Pons (tissue), 1 donor: ENCODE measurements at places on chromosomes 4 and X.

GRCh38 chr4:102620697-102621497, 119.7 kb downstream of the NFKB1 start:
- DNase-seq, result peak; percentile 87

DNA sequence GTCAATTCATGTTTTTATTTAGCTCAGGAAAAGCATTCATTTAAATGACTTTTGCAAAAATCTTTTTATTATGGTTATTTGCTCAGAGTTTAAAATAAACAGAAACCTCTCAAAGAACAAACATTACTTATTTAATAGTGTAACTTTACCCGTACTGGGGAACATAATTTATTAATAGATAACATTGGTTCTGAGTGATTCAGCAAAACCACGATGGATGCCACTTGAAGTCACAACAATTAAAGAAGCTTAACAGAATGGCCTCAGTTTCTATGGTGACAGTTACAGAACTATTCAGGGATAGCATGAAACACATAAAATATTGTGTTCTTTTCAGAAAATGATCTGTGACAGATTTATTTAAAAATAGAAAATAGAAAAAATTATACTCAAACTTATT, 368.7 kb downstream of the CCSER1 start:
- DNase-seq, result no peak

- no peak for DNase-seq
These were observed 17.0 kb upstream of the WWC2 start for GRCh38 chr4:183082053-183082452.

GRCh38 chrX:129649268-129650182, 5.2 kb downstream of the APLN start:
- DNase-seq, result no peak

- no peak for DNase-seq
These were observed 44.1 kb upstream of the TLR3 start for GRCh38 chr4:186024637-186025407.

DNA sequence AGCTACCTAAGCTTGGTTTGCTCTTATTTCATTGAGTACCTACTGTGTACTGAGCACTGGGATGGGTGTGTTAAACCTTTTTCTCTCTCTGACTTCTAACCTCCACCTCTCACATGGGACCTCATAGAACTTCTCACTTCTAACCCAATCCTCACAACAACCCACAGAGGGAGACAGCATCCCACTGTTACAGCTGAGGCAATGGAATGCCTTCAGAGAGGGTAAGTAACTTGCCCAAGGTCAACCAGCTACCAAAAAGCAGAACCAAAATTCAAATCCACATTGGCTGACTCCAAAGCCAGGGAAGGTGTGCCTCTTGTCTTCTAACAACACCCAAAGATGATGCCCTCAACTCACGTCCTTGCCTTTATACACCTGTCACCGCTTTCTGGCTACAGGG, 5.4 kb downstream of the SEL1L3 start:
- no peak for DNase-seq

GRCh38 chr4:36269101-36269500, 12.3 kb upstream of the DTHD1 start:
- peak; percentile 71 for DNase-seq

DNA sequence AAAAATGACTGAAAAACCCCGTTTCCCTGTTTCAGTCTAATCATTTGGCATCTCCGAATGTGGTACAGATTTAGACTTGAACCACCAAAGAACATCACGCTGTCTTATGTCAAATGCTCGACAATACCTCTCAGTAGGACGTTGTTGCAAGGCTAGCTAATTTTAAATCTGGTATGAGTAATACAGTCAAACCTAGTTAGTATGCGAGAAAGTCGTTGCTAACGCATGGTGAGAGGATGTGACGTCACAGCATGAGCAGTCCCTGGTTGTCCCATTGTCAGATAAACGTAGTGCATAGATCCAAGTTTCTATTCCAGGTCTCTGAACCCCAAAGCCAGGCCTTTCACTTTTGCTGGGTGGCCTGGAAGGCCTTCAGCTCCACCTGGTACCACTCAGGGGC, 44.7 kb downstream of the SETD7 start:
- DNase-seq, result no peak

GRCh38 chr4:187276736-187277408, 553.2 kb upstream of the FAT1 start:
- no peak for DNase-seq

DNA sequence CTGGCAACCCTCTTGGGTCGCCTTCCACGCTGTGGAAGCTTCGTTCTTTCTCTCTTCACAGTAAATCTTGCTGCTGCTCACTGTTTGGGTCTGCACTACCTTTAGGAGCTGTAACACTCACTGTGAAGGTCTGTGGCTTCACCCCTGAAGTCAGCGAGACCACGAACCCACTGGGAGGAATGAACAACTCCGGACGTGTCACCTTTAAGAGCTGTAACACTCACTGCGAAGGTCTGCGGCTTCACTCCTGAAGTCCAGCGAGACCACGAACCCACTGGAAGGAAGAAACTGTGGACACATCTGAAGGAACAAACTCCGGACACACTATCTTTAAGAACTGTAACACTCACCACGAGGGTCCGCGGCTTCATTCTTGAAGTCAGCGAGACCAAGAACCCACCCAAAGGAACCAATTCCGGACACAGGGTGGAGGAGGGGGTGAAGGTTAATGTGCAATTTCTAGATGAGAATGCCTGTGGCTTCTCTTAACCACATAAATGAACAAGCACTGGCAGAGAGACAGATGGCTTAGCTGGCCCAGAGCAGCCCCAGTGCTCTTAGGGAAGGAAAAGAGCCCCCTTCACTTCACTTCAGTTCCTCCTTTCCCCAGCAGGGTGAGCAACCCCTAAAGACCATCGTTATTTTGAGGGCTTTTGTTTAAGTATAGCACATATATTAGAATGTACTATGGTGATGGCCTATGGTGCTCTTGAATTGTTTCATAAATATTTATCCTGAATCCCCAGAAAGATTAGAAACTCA, 73.0 kb downstream of the LUZP4 start:
- DNase-seq, result no peak

DNA sequence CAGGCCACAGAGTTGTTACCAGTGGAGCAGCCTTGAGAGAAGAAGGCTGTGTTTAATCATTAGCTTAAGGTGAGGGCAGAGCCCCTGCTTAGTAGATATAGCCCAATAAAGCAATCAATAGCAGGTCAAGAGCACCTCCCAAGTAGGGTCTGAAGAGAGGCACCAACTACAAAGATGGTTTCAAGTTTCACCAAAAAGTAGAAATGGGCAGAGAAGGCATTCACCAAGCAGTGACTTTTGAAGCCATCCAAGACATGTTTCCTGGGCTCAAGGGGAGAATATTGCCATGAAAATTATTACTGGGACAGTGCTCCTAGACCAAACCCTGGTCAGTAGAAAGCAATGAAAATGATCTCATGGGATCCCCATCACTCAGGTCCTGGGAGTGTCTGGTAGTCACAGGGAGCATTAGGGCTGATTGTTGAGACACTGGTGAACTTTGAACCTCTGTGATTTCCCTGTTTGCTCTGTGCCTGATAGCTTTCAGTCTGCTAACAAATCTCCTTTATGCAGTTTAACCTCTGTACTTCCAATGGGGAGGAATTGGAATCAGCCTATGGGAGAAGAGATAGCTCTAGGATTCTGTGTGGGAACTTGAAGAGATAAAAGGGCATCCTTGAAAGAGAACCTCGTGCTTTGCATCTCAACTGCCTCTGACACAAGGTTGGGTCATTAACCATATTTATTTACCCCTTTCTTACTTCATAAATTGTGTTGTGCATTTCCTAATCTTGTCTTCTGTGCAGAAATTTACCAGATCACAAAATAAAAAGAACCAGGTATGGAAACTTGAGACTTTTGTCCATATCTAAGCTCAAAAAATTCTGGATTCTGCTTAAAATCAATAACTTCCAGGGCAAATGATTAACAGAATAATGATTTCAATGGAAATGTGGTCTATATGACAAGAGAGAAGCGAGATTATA, 9.3 kb upstream of the OTC start:
- DNase-seq, result no peak

DNA sequence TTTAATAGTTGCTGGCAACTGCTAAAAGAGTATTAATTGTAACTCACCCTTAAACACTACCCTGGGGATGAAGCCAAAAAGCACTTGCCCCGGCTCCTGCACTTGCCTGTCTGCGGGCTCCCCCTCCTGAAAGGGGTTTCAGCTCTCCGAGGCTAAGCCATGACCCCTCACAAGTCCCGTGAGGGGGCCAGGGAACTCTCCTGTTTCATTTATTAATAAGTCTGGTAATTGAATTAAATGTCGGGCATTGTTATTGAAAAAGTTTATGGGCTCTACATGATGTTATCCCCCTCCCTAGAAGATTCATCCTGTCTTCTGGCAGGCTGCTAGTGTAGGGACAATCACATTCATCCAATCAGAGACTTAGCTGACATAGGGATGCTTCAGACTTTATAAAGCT, 23.3 kb downstream of the GSPT2 start:
- no peak for DNase-seq

GRCh38 chr4:154618708-154619315, 6.4 kb upstream of the FGG start:
- DNase-seq, result peak; percentile 79

DNA sequence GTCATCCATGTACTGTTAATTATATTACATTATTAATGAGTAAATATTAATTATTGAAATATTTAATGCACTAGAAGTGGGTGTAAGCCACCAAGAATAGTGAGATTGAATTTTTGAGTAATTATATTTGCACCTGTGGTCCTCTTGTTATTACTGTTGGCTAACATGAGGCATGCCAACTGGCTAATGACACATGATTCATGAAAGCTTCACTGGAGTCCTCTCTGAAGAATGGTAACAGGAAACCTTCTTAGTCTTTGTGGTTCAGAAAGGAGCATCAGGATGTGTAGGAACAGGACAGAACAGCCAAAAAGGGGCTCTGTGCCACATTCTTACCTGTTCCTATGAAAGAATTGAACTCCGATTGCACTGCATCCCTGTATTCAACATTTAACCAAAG, 65.2 kb downstream of the SLC4A4 start:
- DNase-seq, result no peak

- DNase-seq, result no peak
These were observed 11.2 kb upstream of the FREM3 start for GRCh38 chr4:143711543-143712154.

DNA sequence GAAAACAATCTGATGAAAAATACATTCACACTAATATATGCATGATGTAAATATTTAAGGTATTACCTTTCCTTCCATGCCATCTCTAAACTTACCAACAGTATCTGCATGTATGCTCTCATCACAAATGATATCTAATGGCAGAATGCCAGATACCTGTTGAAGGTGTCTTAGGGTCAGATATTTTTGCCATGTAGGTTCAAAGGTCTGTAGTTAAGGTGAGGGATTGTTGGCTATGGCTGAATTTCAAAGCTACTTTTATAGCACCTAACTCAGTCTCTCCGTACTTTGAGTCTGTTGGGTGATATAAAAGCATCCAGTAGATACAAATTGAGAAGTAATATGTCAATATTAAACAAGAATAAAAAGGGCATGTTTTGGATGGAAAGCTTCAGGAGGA, 19.8 kb upstream of the ANTXR2 start:
- no peak for DNase-seq

DNA sequence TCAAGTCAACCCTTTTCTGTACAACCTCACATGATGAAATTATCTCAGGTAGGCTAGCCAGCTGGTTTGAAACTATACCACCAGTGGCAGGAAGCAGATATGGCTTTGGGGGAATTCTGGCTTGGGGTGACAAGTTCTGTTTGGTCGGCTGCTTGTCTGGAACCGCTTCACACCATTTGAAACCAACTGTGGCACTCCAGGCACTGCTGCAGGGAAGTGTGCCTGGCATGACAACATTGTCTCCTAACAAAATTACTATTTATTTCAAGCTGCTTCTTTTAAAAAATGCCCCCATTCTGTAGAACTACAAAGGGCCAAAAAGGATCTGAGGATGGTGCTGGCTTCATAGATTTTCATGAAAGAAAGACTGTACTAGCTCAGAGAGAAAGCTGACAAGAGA, 37.1 kb upstream of the GPM6B start:
- DNase-seq, result peak; percentile 37

- DNase-seq, result peak; percentile 59
These were observed 75.5 kb downstream of the MTMR1 start for GRCh38 chrX:150768580-150769190.

DNA sequence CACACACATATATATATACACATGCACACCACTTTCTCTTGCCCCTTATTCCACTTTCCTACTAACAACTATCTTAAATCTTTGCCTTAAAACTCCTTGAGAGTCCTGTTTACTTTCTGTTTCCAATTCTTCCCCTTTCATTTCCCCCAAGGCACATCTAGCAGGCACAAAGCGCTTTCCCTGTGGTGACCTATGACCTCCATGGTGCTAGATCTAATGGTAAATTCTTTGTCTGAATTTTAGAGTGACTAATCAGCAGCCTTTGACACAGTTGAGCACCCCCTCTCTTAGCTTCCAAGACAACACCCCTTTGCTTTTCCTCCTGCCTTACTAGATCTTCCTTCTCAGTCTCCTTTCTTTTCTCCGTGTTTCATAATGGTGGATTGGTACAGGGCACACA, 236.4 kb upstream of the TTC29 start:
- DNase-seq, result no peak

DNA sequence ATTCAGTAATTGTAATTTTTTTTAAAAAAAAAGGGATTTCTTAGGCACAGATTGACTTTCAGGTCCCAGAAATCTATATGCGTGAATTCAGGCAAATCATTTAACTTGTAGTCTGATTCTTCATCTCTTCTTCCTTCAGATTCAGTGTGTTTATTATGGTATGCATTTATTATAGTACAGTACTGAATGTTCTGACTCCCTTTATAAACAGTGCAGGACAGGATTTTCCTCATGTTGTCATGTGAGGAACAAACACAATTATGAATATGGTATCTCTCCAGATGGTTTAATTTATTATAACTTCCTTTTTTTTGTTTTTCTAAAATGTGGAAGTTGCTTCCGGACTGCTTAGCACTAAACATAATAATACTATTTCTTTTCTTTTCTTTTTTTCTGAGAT, 54.2 kb downstream of the RPS3A start:
- no peak for DNase-seq

DNA sequence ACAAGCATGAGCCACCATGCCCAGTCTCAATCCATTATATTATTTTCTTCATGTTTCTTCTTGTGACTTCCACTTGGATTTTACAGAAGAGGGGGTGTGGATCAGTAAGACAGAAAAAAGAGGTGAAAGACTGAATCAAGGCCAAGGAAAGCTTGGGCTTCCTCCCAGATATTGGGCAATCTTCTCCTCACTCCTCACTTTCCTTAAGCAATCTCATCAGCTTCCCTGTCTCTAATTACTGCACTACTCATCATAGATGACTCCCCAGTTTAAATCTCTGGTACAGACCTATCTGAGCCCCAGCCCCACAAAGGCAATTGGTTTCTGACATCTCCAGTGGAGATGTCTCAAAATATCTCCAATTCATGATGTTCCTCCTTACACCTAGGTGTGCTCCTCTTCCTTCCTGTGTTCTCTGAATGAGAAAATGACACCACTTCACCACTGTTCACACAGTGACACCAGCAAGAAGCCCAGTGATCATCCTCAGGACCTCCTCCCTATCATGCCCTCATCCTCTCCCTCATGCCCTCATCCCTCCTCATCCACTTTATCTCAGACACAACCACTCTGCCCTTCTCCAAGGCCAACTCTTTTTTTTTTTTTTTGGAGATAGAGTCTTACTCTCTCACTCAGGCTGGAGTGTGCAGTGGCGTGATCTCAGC, 44.8 kb upstream of the HERC6 start:
- no peak for DNase-seq

GRCh38 chr4:78688366-78688765, 87.8 kb upstream of the BMP2K start:
- DNase-seq, result no peak
